ENCODE measurements at places on chromosomes 5 and 9. TPM values are rescaled to one million over a fixed set of nuclear protein-coding genes. Genes with fewer than 3 reads are reported as not detected.

The GLRA1 gene
- not detected for total RNA-seq

The MARCHF11 gene
- not detected for total RNA-seq

DNA sequence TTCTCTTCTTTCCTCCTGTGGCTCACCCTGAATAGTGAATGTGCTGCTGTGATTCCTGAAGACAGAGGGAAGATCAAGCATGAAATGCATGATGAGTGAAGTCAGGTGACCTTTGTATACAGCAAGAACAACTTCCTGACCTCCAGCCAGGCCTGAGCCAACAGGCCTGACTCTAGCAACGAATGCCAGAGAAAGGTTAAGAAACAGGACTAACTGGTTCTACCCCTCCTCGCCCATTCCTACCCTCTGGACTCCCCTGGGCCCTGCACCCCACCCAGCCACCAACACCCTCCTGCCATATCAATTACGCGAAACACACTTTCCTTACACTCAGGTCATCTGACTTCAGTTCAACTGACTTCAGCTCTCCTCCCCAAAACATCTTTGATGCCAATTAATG lies 4.9 kb downstream of the SUSD1 start:
- DNase-seq: no peak

DNA sequence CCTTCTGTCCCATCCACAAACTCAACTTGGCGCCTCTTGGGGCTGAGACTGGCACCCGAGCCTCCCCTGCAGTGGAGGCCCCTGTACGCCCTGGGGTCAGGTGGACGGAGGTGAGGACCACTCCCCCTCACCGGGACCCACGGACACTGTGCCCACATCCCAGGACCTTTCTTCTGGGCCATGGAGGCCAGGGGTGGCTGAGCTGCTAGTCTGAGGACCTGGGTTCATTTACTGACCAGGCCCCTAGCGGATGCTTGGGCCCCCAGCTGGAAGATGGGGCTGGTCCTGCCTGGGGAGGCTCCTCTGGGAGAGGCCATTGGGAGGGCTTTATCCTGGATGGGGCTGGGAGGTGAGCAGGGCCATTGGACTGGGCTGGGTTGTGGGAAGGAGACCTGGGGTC lies 16.9 kb upstream of the SLC6A19 start:
- DNase-seq: no peak

- no peak for DNase-seq
Measured at GRCh38 chr5:89698028-89698427, 711.5 kb downstream of the CETN3 start.

DNA sequence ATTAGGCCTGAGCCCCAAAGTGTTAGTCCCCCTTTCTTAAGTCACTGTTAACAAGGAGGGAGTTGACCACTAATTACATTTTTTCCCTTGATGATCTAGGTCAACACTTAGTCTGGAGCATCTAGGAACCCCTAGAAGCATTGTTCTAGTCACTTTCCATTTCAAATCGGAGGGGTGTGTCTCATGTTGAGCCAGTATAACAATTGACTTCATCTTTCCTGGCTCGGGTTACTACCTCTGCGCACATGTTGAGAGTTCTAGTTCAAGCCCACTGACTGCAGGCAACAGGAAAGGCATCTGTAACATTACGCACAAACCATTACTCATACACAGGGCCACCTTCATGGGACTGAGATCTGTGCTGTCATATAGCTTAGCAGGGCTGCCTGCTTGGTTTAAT lies 164.9 kb downstream of the NTRK2 start:
- DNase-seq: no peak

The TLX3 gene
- not detected for total RNA-seq

GRCh38 chr9:82939451-82939850 lies 123.5 kb downstream of the RASEF start:
- DNase-seq: no peak

GRCh38 chr9:116149844-116150243 lies 3.7 kb upstream of the PAPPA start:
- DNase-seq: no peak

The LOX gene
- 0.20 TPM for total RNA-seq

The CCDC152 gene
- 11.6 TPM for total RNA-seq

- no peak for DNase-seq
Measured at GRCh38 chr9:114909661-114910060, 20.7 kb downstream of the TNFSF8 start.
